ENCODE measurements at places on chromosomes 1 and 21.

GRCh38 chr21:16496609-16497008, 766.8 kb downstream of the USP25 start:
- DNase-seq: no peak

DNA sequence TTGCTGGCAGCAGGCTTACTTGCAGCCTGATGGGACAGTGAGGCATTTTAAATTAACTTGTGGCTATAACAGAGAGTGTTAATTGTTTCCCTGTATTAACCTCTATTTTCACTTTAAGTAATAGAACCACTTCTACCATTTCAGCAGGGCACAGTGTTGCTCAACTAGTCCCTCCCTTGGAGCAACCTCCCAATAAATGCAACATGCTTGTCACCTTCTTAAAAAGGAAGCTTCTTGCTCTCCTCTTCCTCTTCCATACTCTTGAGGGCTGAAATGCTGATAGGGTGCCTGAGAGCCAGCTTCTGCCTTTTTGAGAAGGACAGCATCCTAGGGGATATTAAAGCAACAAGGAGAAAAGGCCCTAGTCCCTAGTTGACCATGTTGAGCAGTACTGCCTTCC, 52.1 kb downstream of the C4BPA start:
- DNase-seq: no peak

GRCh38 chr1:174998569-174999215, 1.1 kb upstream of the CACYBP start:
- DNase-seq: no peak

- no peak for DNase-seq
Observed at GRCh38 chr21:31201548-31201947, 142.5 kb downstream of the TIAM1 start.

- DNase-seq: peak; percentile 67
Observed at GRCh38 chr21:33402001-33402979, 923 bp upstream of the IFNGR2 start.

- no peak for DNase-seq
Observed at GRCh38 chr1:67677408-67677807, 7.6 kb upstream of the GADD45A start.

GRCh38 chr1:163826500-163826899, 504.7 kb downstream of the NUF2 start:
- DNase-seq: no peak

DNA sequence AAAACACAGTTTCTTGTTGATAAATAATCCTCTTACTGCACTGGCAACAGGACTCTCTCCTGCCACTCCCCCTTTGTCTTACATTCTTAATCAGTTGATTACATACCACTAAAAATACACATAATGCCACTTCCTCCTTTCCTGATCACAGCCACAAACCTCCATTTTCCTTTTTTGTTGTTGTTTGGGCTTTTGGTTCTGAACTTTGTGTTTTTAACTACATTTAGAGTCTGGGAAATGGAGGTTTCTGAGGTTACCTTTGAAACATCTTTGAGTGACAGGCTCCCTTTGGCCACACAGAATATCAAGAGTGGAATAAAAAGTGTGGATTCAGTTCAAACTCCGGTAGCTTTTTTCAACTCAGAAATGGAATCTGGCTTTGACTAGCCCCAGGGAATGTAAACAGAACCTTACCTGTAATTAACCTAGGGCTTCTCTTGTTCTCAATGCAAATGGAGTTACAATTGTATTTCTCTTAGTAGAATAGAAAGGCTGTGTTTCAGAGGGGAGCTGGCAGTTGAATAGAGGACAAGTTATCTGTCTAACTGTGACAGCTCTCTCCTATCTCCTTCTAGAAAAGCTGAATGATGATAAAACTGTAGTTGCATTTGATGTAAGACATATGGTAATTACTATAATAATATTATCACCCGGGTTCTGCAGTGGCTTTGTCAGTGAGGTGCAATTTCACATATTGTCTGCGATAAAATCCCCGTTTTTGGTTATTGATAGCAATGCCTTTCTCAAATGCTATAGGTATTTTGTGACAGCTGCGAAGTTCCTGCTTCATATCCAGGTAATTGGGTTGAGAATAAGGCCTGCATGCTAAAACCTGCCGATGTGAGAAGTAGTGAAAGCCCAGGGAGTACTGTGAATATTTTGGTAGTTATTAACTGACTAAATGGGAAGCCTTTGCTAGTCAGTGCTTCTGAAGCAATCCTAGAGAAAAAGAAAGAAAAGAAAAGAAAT, 66.9 kb downstream of the ST6GALNAC5 start:
- no peak for DNase-seq

DNA sequence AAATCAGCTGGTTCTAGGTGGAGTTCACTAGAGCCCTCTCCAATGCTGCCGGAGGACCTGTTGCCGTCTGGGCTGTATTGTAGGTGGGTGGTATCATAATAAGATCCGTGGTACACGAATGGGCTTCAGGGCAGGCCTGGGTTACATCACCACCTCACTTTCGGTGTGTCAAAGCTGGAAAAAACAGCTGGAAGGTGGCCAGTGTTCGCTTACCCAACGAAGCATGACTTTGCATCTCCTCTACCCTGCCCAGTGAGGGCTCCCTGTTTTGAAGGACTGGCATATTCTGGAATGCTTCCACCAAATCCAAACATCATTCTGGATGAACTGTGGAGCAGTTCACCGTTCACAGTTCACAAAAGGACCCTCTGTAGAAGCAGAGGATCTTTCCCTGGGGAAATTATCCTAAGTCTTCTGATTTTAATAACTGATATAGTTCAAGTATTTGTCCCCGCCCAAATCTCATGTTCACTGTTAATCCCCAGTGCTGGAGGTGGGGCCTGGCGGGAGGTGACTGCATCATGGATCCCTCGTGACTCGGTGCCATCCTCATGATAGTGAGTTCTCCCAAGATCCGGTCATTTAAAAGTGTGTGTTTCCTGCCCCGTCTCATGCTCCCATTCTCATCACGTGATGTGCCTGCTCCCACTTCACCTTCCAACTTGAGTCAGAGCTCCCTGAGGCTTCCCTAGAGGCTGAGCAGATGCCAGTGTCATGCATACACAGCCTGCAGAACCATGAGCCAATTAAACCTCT, 429.0 kb downstream of the KIF26B start:
- DNase-seq: no peak

DNA sequence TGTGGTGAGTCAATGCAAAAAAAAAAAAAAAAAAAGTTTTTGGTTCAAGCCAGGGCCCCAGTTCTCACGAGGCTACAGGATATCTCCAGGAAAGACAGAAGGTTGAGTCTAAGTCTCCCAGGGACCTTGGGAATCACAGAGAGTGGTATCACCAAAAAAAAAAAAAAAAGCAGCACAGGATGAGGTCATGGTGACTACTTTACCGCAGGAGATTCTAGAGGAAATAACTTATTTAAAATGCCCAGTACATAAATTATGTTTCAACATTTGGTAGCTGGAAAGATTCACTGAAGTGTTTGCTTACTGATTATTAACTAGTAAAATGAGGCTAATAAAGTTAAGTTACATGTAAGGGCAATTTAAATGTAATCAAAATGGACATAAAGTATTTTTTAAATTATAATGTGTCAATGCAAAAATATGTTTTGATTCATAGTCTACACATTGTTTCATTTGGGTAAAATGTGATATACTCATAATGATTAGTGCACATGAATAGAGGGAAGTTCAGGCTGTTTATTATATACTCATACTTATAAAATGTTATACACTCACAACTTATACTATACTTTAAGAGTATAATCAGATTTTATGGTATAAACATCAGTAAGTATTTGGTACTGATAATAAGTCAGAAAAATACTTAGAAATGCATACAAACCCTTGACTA, 84.1 kb downstream of the PLPPR5 start:
- DNase-seq: no peak

DNA sequence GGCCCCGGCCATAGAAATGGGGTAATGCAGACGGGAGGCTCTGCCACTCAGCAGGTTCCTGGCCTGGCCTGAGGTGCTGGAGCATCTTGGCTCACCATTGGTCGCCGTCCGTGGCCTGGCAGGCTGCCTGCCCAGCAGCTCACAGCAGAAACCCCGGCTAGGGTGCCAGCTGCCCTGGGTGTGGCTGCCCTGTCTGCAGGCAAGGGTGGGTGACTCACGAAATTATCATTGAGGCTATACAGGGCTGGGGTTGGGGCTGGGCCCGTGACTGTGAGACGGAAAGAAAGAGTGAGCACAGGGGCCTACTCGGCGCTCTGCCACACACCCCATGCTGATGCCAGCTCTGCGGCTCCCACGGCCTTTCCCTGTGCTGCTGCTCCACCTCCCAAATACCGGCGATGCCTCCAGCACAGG, 8.0 kb upstream of the PKP1 start:
- DNase-seq: no peak

GRCh38 chr1:48548985-48549384, 77.0 kb upstream of the SPATA6 start:
- DNase-seq: no peak

- DNase-seq: no peak
Observed at GRCh38 chr1:106925750-106926149, 130.7 kb upstream of the PRMT6 start.

DNA sequence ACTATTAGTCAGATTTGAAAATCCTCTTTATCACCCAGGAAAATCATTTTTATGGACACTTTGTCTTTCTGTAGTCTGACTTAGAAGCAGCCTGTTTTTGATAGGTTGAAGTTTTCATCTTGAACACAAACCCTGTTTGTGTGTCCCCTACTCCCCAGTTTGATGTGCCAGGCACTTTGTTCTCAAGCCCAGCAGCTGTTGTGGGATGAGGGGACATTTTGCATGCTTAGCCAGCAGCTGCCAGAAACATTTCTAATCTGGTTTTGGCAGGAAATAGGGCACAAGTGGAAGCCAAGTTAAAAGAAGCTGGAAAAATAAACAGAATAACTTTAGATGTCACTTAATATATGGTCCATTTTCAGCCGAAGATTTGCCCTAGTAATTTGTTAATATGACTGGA, 29.9 kb downstream of the ACTN2 start:
- no peak for DNase-seq

GRCh38 chr1:54965624-54966340, 14.6 kb upstream of the TMEM61 start:
- DNase-seq: no peak

- no peak for DNase-seq
Observed at GRCh38 chr1:51070640-51071039, 31.4 kb upstream of the C1orf185 start.

DNA sequence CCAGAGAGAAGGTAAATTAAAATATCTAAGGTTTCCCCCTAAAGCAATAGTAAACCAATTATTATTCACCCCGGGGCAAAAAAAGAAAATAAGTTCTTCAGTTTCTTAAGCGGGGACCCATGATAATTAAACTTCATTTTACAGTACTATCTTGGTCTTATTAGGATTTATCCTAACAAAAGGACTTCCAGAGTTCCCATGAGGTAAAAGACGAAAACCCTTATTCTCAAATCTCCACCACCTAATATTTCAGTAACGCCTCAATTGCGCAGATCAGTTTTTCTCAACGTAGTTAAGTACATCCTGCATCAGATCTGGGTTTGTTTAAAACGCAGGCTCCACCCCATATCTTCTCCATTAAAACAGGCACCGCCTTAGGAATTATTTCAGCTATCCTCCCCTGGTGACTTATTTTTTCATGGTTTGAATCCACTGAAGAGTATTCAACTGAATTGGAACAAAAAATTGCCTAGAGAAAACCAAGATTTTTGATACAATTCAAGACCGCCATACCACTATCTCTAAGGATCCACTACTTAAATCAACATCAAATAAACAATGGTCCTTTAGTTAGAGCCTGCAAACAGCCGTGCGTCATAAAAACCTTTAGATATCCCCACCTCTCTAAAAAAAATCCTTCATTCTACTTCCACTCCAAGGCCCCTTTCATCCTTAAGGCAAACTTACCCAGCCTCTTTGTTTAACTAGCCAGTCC, 1.7 kb downstream of the MCL1 start:
- no peak for DNase-seq

- DNase-seq: no peak
Observed at GRCh38 chr1:121418369-121419049, 233.7 kb downstream of the SRGAP2C start.

GRCh38 chr1:147076442-147076841, 95.8 kb downstream of the PRKAB2 start:
- DNase-seq: no peak

DNA sequence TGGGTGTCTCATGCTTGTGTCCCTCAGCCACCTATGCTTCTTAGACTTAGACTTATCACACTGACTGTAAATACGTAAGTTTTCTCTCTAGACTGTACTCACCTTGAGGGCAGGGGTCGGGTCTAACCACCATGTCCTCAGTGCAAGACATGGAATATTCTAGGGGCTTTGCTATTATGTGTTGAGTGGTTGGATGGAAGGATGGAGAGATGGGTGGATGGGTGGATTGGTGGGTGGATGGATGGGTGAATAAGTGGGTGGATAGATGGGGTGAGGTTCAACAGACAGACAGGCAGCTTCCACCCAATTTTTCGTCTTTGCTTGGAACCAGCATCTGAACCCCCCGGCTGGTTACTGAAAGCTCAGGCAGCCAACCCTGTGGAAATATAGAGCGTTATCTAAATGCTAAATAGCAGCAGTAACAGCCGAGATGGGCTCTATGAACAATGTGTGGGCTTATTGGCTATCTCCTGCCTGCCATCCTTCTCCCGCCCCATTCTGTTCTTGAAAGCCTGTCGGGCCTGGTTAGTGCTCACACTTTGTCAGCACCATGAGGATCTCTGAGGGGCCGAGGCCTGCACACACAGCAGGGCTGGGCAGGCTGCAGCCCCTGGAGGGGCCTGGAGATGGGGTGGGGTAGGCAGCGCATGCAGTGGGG, 130.7 kb downstream of the ACTL8 start:
- no peak for DNase-seq

GRCh38 chr1:108715932-108716331, 3.2 kb downstream of the FNDC7 start:
- no peak for DNase-seq

GRCh38 chr1:3674100-3675094, 22.1 kb downstream of the TP73 start:
- DNase-seq: no peak

- DNase-seq: no peak
Observed at GRCh38 chr21:32380940-32381339, 11.9 kb downstream of the URB1 start.

DNA sequence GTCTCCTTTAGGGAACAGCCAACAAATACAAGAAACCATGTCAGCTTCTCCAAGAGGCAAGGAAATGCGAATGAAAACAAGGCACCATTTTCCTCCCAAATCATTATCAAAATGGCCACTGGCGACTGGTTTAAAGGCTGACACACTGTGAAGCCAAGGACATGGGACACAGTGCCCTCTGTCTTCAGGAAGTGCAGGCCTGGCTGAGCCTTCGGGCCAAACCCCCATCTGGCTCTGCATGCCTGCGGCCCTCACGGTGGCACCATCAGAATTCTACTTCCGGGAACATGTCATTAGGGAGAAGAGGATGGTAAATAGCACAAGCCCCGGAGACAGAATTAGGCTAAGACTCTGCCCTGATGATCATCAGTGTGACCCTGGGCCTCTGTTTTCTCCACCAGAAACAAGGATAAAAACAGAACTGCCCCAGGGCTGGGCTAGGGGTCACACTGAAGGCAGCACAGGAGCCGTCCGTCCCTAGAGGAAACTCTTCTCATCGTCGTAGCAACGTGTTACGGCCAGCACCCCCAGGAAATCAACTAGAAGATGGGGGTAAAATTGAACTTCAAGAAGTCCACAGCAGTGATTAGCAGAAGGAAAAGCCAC, 103.5 kb downstream of the NPHP4 start:
- no peak for DNase-seq
